ENCODE measurements at places on chromosomes 12 and 14.

DNA sequence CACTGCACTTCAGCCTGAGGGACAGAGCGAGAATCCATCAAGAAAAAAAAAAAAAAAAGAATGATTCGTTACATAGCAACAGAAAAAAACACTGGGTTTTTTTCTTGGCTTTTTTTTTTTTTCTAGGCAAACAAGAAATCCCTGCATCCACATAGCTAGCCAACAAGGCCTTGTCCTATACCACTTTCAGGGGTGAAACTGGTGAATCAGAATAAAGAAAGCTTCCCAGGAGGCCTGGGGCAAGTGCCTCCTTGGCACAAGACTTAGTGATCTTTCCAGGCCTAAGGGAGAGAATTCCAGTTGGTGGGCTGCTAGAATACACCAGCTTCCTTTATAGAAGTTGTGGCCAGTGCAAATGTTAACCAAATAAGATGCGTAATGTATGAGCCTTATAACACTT, 90.0 kb downstream of the VCPKMT start:
- no peak for DNase-seq

DNA sequence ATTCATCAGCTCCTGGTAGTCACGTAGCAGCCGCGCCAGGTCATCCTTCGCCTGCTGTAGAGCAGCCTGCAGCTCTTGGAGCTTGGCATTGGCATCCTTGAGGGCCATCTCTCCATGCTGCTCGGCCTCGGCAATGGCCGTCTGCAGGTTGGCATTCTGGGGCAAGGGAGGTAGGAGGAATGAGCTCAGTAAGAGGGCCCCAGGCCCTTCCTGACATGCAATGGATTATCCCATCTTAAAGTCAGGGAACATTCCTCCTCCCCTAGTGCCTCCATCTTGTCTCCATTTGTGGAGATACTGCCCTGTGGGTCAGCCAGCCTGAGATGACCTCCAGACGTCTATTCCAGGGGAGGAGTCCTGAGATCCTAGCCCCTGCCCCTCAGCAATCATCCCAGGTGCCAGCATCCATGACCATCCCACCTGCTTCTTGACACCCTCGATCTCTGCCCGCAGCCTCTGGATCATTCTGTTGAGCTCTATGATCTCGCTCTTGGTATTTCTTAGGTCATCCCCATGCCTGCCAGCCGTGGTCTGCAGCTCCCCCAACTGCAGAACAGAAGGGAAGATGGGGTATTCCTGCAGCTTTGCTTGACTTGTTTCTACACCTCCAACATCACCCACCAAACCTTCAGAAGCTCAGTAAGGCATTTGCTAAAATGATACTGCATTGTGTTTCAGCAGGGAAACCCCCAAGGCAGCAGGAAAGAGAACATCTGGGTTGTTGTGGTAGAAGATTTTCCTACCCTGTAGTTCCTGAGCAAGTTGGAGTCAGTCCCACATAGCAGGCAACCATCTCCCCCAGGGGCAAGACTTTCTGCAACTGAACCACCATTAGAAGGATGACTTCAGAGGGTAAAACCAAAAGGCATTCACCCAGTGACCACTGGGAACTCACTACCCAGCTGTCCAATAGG, 4.4 kb downstream of the KRT3 start:
- no peak for DNase-seq

DNA sequence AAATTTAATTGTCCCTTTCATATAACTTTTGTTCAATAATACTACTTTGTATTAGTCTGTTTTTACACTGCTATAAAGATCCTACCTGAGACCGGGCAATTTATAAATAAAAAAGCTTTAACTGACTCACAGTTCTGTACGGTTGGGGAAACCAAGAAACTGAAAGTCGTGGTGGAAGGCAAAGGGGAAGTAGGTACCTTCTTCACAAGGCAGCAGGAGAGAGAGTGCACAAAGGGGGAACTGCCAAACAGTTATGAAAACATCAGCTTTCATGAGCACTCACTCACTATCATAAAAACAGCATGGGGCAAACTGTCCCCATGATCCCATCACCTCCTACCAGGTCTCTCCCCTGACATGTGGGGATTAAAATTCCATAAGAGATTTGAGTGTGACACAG, 1069.0 kb downstream of the FSCB start:
- no peak for DNase-seq

DNA sequence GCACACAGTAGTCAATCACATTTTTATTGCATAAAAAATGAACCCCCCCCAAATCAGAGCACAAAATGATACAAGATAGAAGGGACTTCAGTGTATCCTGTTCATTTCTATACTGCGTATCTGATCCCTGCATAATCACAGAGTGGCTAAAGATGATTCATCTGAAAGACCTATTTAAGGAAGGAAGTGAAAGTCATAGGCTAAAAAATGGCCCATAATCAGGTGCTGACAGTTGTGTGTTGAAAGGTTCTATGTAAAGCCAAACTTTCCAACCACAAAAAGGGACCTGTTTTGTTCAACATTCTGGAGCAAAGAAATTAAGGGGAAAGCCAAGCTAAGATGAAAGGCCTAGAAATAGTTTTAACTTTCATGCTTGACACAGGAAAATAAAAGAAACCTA, 147.8 kb upstream of the ATP2B1 start:
- DNase-seq, result no peak

GRCh38 chr12:2842948-2843347, 8.1 kb upstream of the NRIP2 start:
- DNase-seq, result no peak

GRCh38 chr14:30385925-30386324, 173.0 kb upstream of the G2E3 start:
- DNase-seq, result no peak

DNA sequence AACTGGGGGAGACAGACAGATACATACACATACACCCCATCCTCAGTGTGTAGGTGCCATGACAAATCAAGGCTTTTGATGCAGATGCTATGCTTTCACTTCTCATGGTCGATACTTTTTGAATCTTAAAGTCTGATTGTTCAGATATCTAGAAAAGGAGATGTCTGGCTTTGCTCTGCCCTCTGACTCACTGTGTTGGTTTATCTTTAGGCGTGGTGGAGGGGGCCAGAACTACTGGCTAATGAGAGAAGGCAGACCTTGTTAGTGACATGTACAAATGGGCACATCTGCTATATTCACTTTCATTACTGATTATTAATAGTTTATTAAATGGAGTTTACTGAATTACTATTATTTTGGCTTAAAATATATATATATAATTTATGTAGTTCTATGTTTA, 444.3 kb upstream of the RGS6 start:
- DNase-seq, result no peak

GRCh38 chr12:11497995-11498394, 102.6 kb upstream of the PRB2 start:
- no peak for DNase-seq

DNA sequence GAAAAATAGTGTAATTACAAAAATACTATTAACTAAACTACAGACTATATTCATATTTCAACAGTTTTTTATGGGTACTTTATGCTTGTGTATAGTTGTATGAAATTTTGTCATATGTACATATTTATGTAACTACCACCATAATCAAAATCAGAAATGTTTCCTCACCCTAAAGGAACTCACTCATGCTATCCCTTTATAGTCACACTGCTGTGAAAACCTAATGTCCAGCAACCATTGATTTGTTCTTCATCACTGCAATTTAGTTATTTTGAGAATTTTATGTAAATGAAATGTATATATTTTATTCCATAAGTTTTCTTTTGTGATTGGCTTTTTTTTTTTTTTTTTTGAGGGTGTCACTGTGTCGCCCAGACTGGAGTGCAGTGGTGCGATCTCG, 278.9 kb upstream of the SLC16A7 start:
- no peak for DNase-seq

GRCh38 chr14:48967419-48967818, 618.8 kb downstream of the RPS29 start:
- no peak for DNase-seq

- no peak for DNase-seq
Measured at GRCh38 chr12:28278499-28278898, 88.2 kb downstream of the CCDC91 start.

DNA sequence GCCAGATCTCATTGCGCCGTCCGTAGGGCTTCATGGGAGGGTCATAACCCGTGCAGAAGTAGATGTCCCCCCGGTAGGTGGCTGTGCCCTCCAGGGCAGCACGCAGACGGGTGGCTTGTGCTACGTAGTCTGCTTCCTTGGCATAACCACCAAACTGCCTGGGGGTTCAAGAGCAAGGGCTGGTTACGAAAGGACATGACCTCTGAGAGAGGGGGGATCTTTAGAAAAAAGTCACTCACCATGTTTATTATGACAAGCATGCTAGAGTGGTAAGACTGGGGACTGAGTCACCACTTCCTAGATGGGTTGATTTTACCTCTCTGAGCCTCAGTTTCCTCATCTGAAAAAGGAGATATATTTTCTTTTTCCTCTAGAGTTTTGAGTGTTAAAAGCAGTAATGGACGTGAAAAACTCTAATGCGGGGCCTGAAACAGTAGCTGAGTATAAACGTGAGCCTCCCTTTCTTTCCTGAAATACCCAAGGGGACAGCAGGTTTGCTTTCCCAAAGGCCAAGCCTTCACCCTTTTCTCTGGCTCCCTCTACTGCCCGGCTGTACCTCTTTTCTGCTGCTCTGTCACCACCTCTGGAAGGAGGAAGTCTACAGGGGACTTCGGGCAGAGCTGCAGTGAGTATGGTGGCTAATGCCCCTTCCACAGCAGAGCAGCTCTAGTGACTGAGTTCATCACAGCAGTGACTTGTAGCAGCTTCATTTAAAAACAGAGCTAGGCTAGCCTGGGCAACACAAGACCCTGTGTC, 23.5 kb upstream of the GPRC5D start:
- no peak for DNase-seq

- no peak for DNase-seq
Measured at GRCh38 chr12:64582862-64583261, 27.4 kb upstream of the RASSF3 start.

- DNase-seq, result no peak
Measured at GRCh38 chr14:50954811-50955372, 10.6 kb upstream of the PYGL start.

DNA sequence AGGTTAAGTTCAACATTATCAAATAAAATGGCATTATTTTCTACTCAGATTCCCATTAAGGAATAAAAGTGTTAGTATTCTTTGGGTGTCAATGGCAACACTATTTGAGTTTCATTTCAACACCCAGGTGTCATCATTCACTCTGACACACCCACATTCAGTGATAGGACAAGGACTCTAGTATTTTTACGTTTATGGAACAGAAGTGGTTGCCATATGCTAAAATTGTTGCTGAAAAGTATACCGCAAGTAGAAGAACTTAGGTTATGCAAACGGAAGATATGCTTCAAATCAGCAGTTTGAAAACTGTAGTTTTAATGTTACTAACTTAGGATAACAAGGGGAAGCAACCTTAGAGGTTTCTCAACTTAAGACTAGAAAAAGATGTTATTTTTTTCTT, 20.0 kb upstream of the SGPP1 start:
- no peak for DNase-seq

DNA sequence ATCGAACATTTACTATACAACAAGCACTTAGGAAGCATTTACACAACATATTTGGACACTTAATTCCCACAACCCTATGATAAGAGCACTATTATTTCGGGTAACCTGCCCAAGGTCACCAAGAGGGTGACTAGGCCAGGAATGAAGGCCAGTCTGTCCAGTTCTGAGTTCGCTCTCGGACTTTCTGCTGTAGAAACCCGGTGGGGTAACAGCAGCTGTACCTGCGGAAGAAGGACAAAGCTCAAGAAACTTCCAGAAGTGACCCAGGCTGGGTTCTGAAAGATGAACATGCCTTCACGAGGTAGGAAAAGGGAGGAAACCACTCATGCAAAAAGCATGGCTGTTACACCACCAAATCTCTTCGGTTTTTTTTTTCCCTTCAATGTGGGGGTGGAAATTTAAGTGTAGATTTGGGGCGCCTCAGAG, 10.8 kb downstream of the PLA2G1B start:
- DNase-seq, result no peak
